ENCODE measurements at places on chromosomes 11 and 22. TPM values are rescaled to one million over a fixed set of nuclear protein-coding genes. Genes with fewer than 3 reads are reported as not detected.

GRCh38 chr11:40291329-40291728 lies 1168.1 kb downstream of the LRRC4C start:
- no peak for DNase-seq

GRCh38 chr11:10042699-10043098 lies 251.3 kb downstream of the SBF2 start:
- no peak for DNase-seq

The APOA5 gene
- not detected for total RNA-seq

The ELFN2 gene
- total RNA-seq: not detected

The KDM4D gene
- 0.83 TPM for total RNA-seq

The P2RY6 gene
- total RNA-seq: not detected
